ENCODE measurements at places on chromosomes 6 and 20.

GRCh38 chr20:46683011-46683667, 6.1 kb downstream of the TP53RK start:
- DNase-seq, result no peak

GRCh38 chr6:84758486-84758885, 5.9 kb downstream of the TBX18 start:
- no peak for DNase-seq

- no peak for DNase-seq
Measured at GRCh38 chr20:5077761-5078387, 41.9 kb downstream of the PCNA start.

GRCh38 chr6:41577356-41578216, 31.4 kb downstream of the FOXP4 start:
- no peak for DNase-seq

GRCh38 chr6:18397701-18398100, 10.6 kb downstream of the RNF144B start:
- DNase-seq, result no peak

DNA sequence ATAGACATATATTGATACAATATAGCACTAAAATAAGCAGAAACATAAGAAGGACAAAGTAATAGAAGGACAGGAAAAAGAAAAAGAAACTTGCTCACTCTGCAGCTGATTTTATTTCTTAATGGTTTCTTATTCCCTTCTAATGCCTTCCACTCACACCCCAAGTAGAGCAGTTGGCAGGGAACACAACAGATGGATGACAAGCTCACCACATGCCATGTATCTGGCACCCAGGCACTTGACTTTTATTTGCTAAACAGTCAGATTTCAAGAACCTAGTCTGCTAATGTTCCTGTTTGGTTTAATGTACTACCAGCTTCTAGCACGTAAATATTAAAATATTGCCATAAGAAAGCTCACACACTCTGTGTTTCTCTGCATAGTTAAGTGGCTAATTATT, 87.1 kb downstream of the COL19A1 start:
- no peak for DNase-seq

GRCh38 chr6:27157459-27158315, 89.8 kb upstream of the PRSS16 start:
- peak; percentile 82 for DNase-seq

DNA sequence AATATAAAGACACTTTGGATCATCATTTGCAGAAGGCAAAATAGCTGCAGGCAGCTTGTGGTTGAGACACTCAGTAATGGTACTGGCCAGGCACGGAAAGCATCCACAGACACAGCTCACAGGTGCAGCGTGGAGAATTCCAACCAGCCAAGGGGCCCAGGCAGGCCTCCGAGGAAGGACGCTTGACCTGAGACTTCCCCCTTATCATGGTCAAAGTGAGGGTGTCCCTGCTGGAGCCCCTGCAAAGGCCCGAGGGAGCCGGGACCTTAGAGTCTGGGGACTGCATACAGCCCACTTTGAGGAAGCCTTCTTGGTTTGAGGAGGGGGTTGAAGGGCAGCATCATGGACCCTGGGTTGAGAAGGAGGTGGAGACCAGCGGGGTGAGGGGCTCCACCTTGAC, 15.1 kb upstream of the MYT1 start:
- DNase-seq, result no peak

DNA sequence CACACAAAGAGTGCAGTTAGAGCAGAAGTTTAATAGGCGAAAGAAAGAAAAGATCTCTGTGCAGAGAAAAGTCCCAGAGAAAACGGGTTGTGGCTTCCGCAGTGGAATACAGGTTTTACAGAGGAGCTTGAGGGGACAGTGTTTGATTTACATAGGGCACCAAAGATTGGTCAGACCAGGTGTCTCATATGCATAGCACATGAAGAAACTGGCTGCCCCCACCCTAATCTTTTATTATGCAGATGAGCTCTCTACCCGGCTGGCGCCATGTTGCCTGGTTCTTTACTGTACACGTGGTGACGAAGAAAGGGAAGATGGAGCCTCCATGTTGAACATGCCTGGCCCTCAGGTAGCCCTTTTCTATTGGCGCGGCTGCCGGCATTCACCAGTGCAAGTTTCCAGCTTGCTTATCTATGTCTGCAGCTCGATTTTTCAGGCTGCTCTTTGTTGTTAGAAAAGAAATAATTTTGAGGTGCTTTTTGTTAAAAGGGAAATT, 47.4 kb downstream of the SLC35B3 start:
- DNase-seq, result no peak

GRCh38 chr6:146833157-146833556, 234.4 kb downstream of the ADGB start:
- no peak for DNase-seq

GRCh38 chr6:53829698-53830221, 35.0 kb downstream of the LRRC1 start:
- DNase-seq, result no peak

DNA sequence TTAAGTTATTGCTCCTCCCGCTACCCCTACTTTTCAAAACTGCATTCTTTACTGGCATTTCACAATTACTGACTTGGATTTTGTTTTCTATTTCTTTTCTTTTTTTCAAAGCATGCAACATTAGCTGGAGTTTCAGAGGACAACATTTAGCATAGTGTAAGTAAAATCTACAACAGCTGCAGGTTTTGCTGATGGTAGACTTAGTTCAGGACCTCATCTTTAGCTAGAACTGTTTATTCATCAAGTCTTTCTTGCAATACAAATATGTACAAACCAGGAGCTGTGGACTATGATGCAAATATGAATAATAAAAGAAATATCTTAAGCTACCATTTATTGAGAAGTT, 728 bp upstream of the CEP162 start:
- no peak for DNase-seq

GRCh38 chr20:43023836-43024235, 165.9 kb downstream of the PTPRT start:
- DNase-seq, result no peak

GRCh38 chr6:118893064-118893806, 717 bp upstream of the ASF1A start:
- DNase-seq, result peak; percentile 45

- DNase-seq, result no peak
Measured at GRCh38 chr20:32570401-32571190, 14.5 kb downstream of the NOL4L start.

DNA sequence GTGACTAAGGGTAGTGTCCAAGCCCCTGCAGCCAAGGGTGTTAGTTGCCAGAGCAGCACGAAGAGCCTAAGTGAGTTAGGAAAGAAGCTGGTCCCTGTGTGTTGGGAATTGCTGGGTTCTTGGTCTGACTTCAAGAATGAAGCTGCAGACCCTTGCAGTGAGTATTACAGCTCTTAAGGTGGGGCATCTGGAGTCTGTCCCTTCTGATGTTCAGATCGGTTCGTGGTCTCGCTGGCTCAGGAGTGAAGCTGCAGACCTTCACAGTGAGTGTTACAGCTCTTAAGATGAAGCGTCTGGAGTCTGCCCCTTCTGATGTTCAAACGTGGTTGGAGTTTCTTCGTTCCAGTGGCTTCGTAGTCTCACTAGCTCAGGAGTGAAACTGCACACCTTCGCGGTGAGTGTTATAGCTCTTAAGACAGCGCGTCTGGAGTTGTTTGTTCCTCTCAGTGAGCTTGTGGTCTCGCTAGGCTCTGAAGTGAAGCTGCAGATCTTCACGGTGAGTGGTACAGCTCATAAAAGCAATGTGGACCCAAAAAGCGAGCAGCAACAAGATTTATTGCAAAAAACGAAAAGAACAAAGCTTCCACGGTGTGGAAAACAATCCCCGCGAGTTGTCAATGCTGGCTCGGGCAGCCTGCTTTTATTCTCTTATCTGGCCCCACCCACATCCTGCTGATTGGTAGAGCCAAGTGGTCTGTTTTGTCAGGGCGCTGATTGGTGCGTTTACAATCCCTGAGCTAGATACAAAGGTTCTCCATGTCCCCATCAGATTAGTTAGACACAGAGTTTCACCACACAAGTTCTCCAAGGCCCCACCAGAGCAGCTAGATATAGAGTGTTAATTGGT, 31.8 kb downstream of the PXDC1 start:
- no peak for DNase-seq

DNA sequence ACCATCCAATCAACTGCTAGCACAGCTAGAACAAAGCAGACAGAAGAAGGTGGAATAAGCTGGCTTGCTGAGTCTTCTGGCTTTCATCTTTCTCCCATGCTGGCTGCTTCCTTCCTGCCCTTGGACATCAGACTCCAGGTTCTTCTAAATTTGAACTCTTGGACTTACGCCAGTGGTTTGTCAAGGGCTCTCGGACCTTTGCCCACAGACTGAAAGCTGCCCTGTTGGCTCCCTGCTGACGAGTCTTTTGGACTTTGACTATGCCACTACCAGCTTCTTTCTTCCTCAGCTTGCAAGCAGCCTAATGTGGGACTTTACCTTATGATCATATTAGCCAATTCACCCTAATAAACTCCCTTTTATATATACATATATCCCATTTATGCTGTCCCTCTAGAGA, 164.1 kb upstream of the GJE1 start:
- DNase-seq, result no peak

- no peak for DNase-seq
Measured at GRCh38 chr20:37989601-37990295, 43.5 kb downstream of the TTI1 start.

GRCh38 chr6:146153040-146153758, 124.3 kb downstream of the GRM1 start:
- no peak for DNase-seq

GRCh38 chr20:52047811-52048764, 143.5 kb downstream of the ZFP64 start:
- DNase-seq, result peak; percentile 47

DNA sequence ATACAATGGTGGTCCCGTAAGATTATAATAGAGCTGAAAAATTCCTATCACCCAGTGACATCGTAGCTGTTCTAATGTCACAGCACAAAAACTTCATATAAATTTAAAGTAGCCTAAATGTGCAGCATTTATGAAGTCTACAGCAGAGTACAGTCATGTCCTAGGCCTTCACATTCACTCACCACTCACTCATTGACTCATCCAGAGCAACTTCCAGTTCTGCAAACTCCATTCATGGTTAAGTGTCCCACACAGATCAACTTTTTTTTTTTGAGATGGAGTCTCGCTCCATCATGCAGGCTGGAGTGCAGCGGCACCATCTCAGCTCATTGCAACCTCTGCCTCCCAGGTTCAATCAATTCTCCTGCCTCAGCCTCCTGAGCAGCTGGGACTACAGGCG, 20.9 kb upstream of the KCNG1 start:
- DNase-seq, result no peak

- DNase-seq, result no peak
Measured at GRCh38 chr6:161054876-161055275, 63.3 kb downstream of the MAP3K4 start.

GRCh38 chr20:49754596-49754995, 40.9 kb upstream of the B4GALT5 start:
- DNase-seq, result no peak

GRCh38 chr6:5286780-5287179, 25.5 kb downstream of the FARS2 start:
- DNase-seq, result no peak

GRCh38 chr6:151022492-151022891, 157.0 kb downstream of the MTHFD1L start:
- no peak for DNase-seq

- DNase-seq, result no peak
Measured at GRCh38 chr6:157182503-157183264, 140.6 kb downstream of the TMEM242 start.

GRCh38 chr6:70527071-70527737, 39.5 kb upstream of the SDHAF4 start:
- no peak for DNase-seq

All from T-helper 1 cell (primary cell).